Stimulated activated CD8-positive, alpha-beta memory T cell treated with anti-CD3 and anti-CD28 coated beads, Interleukin-2, amount 100 ng/mL, for 1 hour (primary cell): ENCODE measurements at places on chromosomes 5 and 9.

DNA sequence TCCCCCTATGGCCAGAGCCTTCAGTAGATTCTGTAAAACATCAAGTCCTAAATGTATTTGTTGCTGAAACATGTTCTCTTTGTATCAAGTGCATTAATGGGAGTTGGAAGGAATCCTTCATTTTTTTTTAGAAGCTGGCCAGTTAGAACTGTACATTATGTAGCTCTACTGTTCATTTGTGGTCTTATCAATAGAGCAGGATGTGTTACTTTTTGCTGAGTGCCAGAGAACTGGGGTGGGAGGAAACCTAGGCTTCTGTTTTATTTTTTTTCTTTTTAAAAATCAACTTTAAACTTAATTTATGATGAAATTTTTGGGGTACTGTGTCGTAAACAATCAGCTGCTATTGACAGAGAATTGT lies 5.1 kb downstream of the PIP5K1B start:
- DNase-seq: no peak

DNA sequence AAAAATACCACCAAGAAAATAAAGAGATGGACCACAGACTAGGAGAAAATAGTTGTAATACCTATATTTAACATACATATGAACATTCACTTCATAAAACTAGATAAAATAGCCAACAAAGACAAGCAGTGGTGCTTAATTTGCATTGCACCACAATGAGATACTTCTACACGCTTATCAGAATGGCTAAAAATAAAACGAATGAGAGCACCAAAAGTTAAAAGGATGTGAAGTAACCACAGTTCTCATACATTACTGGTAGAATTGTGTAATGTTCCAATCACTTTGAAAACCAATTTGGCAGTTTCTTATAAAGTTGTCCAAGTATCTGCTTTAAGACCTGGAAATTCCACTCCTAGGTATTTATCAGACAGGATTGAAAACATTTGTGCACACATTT lies 198.9 kb upstream of the SGCD start:
- DNase-seq: no peak

GRCh38 chr9:79661279-79661678 lies 89.5 kb downstream of the TLE4 start:
- DNase-seq: no peak

GRCh38 chr9:19876569-19877316 lies 87.9 kb upstream of the SLC24A2 start:
- no peak for DNase-seq
